ENCODE measurements at places on chromosomes 2 and 18.

- DNase-seq, result no peak
Measured at GRCh38 chr2:38155-38554, 8.2 kb downstream of the FAM110C start.

- DNase-seq, result no peak
Measured at GRCh38 chr2:177759443-177759842, 313.1 kb downstream of the PDE11A start.

DNA sequence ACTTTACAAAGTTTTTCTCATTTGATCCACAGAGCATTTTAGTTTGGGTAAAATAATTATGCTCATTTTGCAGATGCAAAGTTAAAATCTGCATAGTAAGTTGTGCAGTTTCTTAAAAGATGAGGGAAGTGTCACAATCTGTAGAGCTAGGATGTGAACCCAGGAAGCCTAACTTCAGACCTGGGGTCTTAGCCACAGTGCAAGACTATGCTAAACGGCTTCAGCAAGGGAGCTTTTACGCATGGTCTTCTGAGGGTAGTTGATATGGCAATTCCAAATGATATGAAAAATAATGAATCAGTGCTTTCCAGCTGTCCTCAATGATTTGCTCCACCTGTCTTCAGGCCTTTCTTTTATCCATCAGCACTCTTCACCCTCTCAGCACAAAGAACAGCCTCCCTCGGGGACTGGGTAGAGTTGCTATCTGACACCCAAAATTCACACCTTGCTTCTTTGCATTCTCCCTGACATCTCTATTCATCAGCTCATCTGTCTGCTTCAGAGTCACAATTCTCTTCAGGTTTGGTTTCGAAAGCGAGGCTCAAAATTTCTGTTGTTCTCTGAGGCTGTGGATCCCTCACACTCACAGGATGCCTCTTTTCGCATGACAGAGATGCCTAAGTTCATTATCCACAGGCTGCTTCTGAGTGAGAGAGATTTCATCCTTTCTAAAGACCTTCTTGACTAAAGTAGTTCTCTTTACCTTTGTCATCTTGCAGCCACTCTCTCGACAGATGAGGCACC lies 302.5 kb downstream of the NRXN1 start:
- no peak for DNase-seq

- no peak for DNase-seq
Measured at GRCh38 chr18:74342416-74343043, 26.9 kb downstream of the C18orf63 start.

GRCh38 chr2:34652636-34653035 lies 1053.5 kb upstream of the FAM98A start:
- no peak for DNase-seq

DNA sequence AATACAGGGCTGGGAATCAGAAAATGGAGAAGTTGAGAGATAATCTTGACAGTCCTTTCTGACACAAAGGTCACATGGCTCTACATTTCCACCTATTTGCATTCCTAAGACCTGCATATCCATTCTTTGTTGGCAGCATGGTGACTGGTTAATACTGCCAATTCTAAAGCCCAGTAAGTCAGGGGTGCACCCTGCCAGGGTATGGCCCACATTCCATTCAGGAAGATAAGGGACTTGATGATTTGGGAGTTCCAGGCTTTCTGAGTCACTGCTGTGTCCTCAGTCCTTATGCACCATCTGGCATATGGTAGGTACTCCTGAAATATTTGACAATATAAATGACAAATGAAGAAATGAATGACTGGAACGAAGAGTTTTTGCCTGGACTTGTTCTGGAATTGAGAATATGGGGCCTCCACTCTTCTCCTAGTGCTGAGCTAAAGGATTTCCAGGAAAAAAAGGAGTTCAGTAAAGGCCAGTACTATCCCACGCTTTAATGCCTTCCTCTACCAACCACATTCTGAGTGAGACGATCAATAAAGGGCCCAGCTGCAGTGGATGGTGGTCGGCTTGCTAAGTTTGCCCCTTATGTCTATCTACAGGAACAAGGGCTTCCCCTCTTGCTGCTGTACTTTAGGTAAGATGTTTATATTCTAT lies 31.7 kb upstream of the EIF2AK3 start:
- no peak for DNase-seq

DNA sequence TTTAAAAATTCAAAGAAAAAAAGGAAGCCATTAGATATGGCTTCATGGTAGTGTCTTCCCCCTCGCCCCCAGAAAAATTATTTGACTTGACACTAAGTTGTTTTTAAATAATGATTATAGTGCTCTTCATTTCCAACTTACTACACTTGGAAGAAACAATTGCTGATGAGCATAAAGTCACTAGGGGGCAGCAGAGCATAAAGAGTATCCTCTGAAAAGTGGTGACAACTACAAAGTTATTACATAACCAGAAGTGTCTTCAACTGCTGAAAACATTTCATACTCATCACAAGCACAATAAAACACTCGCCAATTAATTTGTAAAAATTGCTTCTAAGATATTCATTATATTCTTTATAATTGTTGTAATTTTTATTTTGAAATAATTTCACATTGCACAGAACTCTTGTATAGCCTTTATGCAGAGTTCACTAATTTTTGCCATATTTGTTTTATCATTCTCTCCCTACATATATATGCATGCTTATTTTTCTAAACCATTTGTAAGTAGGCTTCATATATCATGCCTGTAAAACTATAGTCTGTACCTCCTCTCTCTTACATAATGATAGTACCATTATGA lies 54.9 kb downstream of the EXOC6B start:
- DNase-seq, result no peak

GRCh38 chr2:240149943-240150784 lies 9.7 kb upstream of the OTOS start:
- no peak for DNase-seq

GRCh38 chr2:165373278-165374010 lies 96.1 kb upstream of the CSRNP3 start:
- no peak for DNase-seq

DNA sequence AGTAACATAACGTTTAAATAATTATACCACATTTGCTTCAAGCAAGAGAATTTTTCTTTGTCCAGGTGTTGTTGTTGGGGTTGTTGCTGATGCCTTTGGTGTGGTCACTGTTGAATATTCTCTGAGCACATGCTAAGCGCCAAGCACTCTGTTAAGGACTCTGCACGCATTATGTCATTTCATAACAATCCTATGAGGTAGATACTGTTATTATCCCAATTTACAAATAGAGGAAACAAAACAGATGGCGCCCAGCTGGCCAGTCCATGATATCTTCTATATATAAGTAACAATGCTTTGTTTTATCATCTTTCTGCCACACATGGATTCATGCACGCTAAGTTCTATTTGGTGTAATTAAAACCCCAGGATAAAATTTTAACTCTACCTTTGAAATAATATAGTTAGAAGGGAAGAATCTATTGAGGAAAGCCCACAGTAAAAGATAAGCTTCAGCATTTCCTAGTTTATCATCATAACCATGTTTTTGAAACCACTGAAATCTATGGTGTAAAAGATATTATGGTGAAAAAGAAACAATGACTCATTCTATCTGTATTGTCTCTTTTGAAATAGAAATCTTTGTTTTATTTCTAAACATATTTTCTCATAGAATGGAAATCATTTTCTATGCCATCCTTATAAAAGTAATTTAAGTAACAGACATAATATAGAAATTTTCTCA lies 199.7 kb downstream of the PID1 start:
- no peak for DNase-seq

GRCh38 chr18:21406116-21406515 lies 164.1 kb downstream of the GREB1L start:
- no peak for DNase-seq

- DNase-seq, result no peak
Measured at GRCh38 chr2:10911291-10912075, at the start of gene KCNF1. Gene KCNF1 (plus strand): TSS chr2:10911934. CDS start chr2:10912427, 493 bp downstream.

DNA sequence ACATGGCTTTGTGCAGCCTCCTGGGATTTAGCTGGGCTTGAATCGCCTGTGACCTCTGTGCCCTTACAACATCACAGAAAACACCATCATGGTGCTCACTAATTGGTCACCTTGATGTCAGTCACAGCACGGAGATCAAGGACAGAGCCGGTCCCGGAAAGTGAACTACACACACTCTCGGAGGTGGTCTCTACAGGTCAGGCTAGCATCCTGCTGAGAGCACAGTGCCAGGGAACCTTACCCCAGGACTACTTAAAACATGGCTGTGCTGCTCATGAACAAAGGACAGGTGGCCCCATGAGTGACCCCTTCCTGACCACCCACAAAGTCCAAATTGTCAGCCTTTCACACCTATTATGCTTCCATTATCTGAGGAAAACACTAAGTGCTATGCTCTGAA lies 1782.1 kb upstream of the CELF4 start:
- DNase-seq, result no peak

DNA sequence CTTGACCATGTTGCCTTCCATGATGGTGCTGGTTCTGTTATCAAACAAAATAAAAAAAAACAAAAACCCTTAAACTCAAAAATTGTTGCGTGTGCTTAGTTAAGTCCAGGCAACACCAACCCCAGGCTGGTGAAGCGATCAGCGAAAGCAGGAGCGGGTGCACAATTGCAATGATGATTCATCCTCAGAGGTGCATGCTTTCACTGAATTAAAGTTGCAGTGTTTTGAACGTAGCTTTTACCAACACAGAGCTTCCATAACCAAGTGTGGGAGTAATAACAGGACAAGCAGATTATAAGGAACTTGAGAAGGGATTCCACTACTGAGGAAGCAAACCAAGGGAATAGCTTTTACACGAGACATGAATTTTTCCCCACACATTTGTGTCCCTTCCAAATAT lies 39.7 kb upstream of the RAPH1 start:
- DNase-seq, result no peak

DNA sequence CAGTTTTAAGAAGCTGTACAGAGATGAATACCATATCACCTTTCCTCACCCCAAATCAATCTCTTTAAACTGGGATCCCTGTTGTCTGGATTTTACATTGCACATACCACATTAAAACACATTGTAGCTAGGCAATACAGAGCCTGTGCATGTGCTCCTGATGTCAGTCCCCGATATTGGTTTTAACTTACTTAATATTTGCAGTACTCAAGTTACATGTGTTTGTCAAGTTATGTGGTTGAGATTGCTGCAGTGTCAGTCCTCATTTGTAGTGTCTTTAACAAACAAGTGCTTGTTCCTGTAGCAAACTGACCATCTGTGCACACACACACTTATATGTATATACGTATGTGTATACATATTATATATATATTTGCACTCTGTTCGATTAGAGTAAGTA lies 10.4 kb upstream of the UBE2E3 start:
- no peak for DNase-seq

GRCh38 chr2:148058641-148059040 lies 37.8 kb downstream of the MBD5 start:
- no peak for DNase-seq

GRCh38 chr18:67586101-67586500 lies 69.6 kb upstream of the DSEL start:
- DNase-seq, result no peak

- DNase-seq, result no peak
Measured at GRCh38 chr2:100000915-100001707, 141.3 kb downstream of the AFF3 start.

DNA sequence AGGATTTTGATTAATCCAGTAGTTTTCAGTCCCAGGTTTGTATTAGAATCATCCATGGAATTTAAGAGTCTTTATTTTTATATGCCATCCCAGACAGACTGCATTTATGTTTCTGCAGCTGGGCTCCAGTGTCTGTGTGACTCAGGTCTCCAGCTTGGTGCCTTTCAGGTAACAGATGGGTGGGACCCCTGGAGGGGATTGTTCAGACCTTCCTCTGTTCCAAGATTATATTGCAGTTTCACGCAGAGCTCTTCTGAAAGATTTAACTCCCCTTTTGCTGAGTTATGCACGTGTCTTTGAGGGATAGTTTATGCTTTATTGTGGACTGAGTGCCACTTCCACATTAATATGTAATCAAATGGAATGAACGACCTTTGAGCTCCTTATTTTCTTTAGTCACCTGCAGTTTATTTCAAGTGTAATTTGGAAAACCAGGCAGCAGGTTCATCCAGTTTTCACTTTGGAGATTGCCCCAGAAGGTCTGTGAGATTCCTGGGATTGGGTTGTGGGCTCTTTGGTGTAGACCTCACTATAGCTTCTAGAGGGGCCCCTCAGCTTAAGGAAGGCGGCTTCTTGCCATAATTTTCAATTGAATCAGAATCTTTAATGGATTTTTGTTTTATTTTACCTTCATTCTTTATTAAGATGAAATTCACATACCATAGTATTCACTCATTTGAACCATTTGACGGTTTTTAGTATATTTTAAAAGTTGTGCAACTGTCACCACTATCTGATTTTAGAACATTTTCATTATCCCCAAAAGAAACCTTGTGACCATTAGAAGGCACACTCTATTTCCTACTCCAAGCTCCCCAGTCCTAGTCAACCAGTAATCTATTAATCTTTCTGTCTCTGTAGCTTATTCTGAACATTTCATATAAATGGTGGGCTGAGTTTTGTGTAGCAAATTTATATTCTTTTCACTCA lies 135.0 kb downstream of the WDSUB1 start:
- DNase-seq, result no peak

DNA sequence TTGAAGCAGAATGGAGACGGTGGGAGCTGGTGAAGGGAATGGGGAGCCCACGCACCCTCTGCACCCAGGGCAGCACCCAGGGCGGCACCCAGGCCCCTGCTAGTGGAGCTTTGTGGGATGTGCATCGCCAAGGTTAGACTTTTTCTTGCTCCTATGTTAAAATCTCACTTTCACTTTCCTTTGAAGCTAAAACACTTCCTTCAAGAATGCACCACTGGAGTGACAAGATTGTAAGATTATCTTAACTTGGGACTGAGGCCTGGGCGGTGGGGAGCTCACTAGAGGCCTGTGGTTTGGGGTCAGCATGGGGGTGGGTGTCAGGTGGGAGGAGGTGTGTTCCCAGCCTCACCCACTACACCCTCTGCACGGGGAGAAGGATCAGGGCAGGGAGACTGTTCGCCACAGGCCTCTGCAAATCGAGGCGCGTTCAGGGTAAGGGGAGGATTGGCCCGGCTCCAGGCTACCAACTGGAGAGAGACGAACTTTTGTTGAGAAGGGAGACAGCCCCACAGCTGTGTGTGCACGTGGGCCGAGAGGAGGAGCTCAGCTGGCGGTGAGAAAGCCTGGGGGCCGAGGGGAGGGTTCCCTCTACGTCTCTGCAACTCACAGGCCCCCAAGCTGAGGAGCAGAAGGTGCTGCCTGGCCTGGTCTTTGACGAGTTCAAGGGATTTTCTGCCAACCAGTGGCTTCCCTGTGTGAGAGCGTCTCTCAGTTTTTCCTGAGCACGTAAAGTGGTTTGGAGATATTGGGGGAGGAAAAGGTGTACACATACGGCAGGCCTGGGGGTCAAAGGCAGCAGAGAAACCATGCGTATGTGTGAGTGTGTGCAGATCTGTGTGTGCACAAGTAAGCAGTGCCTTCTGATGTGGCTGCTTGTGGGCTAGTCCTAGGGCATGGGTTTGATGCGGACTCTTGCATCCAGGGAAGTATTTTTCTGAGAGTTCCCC lies 147.7 kb downstream of the KLHL29 start:
- DNase-seq, result no peak
